ENCODE measurements at places on chromosomes 2 and 18. TPM values are rescaled to one million over a fixed set of nuclear protein-coding genes. Genes with fewer than 3 reads are reported as not detected.

Gene CPO
- total RNA-seq: not detected

Gene BBS5
- total RNA-seq: 1.4 TPM

- no peaks in the 10 kb centered on the region for H3K27me3 ChIP-seq
- no peaks in the 10 kb centered on the region for H3K4me1 ChIP-seq
Observed at GRCh38 chr2:228417956-228418355, 236.5 kb upstream of the SPHKAP start.

DNA sequence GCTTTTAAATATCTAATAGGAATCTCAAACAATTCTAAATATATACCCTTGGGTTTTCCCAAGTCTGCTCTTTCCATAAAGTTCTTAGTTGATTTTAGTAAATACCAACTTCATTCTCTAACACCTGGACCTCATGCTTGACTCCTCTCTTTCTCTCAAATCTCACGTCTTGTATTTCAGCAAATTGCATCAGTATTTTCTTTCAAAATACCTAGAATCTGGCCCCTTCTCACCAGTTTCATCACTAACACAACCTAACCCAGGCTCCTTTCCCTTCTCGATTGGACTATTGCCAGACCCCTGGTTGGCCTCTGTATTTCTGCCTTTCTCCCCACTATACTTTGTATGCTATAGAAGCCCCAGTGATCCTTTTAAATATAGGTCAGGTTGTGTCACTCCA, 23.0 kb upstream of the FAM171B start:
- DNase-seq: no peak
- H3K4me1 ChIP-seq: no peaks in the 10 kb centered on the region
- H3K27ac ChIP-seq: no peak overlapping the region
- H3K4me3 ChIP-seq: no peak overlapping the region

DNA sequence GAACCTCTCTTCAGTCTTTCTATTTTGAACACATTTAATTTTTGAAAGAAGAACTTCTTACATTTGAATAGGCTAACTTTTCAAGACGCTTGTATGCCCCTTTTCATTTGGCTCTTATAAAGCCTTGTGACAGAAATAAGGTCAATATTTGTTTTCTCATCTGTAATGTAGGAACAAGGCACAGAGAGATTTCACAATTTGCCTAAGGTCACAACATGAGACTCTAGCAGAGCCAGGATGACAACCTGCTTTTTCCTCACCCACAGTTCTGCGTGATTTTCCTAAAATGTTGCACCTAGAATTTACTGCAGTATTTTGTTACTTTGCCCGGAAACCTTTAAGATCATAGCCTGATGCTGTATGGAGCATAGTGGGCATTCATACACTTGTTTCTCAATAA, 67.4 kb downstream of the TXNL1 start:
- H3K4me1 ChIP-seq: no peaks in the 10 kb centered on the region
- H3K27ac ChIP-seq: no peak overlapping the region
- H3K4me3 ChIP-seq: no peak overlapping the region
- no peaks in the 10 kb centered on the region for H3K27me3 ChIP-seq
- no peaks in the 10 kb centered on the region for H3K36me3 ChIP-seq

Data from CD4-positive, CD25-positive, alpha-beta regulatory T cell (primary cell).